ENCODE measurements at places on chromosomes 4 and X. TPM values are rescaled to one million over a fixed set of nuclear protein-coding genes. Genes with fewer than 3 reads are reported as not detected.
A peak's percentile ranks its signal among the peaks of the same experiment; 100 is the strongest.

ZGRF1 gene
- total RNA-seq = 6.3 TPM

- DNase-seq = no peak
Observed at GRCh38 chr4:138892483-138893407, 122.8 kb upstream of the NOCT start.

DNA sequence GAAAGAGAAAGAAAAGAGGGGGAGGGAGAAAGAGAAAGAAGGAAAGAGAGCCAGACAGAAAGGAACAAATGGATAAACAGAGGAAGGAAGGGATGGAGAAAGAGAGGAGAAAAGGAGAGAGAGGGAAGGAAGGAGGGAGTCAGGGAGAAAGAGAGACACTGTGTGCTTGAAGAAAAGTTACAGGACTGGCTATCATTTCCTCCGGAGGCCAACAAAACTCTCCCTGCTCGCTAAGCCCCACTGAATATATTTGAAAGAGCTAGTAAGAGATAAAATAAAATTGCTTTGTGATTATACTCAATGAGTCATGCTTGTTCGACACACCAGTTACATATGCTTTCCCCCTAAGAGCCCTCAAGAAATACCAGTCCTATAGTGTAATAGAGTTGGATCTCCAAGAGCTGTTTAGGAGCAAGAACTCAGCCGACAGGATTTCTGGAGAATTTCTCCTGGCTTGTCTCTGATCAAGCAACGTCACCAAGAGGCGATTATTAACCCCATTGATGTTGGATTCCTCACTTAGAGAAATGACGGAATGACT, 102.2 kb downstream of the MXRA5 start:
- DNase-seq = peak; percentile 51

FAM241A gene
- 1.8 TPM for total RNA-seq

DNA sequence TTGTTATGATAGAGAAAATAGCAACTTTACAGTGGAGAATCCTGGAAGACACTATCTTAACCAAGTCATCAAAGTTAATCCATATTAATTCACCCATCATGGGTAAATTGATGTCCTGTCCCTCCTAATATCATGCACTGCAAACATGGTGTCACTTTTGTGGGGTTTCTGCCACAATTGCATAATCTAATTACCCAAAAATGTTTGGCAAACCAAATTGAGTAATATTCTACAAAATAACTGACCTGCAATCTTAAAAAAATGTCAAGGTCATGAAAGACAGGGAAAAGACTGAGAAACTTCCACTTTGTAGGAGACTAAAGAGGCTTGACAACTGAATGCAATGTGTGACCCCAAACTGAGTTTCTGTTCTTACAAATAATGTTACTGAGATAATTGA, 37.1 kb upstream of the PLAC8 start:
- DNase-seq = no peak

GRCh38 chr4:126661194-126661593, 971.6 kb upstream of the INTU start:
- DNase-seq = no peak

HPSE gene
- 2.1 TPM for total RNA-seq

- no peak for DNase-seq
Observed at GRCh38 chr4:3699678-3700077, 66.5 kb upstream of the ADRA2C start.

GRCh38 chr4:74006009-74006476, 7.6 kb upstream of the CXCL5 start:
- no peak for DNase-seq

DNA sequence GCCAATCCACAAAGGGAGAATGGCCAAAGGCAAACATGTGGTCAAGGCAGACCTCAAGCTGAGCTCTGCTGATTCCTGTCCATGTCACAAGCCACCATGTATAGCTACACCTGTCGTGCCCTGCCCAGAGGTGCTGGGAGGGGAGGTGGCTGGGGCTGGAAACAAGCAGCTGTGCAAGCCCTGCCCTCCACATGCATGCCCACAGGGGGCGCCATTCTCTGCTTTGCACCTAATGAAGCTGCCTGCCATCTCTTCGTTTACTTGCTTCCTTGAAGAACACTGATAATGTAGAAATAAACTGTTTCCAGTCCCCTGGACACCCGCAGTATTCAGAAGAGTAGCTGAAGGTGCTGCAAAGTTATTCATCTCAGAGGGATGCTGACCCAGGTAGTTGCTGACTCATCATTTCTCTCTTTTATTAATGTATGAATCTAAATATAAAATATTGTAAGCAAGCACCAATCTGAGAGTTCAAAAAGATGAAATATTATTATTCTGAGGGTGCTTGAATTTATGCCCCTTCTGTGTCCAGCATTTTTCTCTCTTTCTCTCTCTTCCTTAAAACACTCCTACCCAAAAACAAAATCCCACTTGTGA, 278.6 kb downstream of the ADGRA3 start:
- no peak for DNase-seq

- no peak for DNase-seq
Observed at GRCh38 chr4:34676400-34676799, 1567.9 kb downstream of the ARAP2 start.

GRCh38 chr4:101309925-101310324, 37.4 kb downstream of the PPP3CA start:
- DNase-seq = no peak

GRCh38 chrX:3445806-3446490, 99.5 kb upstream of the MXRA5 start:
- no peak for DNase-seq

DNA sequence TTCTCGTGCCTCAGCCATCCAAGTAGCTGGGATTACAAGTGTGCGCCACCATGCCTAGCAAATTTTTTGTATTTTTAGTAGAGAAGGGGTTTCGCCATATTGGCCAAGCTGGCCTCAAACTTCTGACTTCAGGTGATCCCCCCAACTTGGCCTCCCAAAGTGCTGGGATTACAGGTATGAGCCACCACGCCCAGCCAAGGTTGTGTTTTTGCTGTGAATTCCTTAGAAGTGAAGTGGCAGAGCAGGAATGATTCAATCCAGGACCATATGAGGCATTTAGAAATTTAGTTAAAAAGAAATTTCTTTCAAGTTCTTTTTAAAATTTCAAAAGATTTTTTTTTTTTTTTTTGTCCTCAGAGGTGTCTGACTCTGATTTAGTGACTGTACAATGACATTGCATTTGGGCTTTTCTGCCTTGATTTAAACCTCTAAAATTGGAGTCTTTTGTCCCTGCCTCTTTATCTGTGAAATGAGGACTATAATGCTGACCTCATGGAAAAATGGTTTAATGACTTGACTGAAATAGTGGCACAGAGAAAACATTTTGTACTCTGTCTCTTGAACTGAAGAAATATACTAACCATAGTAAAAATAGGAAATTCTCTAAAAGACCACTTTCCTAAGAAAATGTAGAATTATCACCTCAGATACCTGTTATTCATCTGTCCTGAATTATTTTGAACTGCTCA, 59.9 kb downstream of the CXCL13 start:
- DNase-seq = no peak

DNA sequence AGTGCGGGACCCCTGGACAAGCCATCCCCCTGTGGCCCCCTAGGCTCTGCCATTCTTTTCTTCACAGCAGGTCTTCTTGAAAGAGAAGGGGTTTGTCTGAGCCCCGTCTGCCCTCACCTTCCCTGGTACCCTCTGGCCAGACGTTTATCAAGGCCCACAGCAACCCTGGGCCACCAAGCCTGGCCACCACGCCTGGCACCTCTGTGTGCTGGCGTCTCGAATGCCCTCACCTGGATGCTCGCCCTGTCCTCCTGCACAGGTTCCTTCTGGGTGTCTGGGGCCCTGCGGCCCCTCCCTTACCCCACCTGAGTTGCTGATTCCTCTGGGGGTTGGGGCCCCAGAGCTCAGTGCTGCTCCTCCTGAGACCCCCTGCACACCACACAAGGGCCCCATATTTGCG, 25.1 kb downstream of the ADRA2C start:
- DNase-seq = no peak

DNA sequence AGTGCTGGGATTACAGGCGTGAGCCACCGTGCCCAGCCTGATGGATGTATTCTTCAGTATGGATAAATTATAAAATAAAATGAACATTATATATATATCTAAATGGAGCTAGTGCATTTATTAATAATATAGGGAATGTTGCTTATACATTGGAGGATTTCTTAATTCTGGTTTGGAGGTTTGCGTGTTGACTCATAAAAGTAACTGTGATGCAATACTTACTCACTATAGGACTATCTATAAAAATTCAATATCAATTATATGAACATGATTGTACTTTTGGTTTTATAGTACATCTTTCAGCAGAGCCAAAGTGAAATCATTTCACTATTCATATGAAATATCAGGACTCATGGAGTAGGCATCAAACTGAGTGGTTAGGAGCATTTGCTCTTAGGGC, 3.2 kb upstream of the AREG start:
- no peak for DNase-seq

NEUROG2 gene
- total RNA-seq = 0.06 TPM

DNA sequence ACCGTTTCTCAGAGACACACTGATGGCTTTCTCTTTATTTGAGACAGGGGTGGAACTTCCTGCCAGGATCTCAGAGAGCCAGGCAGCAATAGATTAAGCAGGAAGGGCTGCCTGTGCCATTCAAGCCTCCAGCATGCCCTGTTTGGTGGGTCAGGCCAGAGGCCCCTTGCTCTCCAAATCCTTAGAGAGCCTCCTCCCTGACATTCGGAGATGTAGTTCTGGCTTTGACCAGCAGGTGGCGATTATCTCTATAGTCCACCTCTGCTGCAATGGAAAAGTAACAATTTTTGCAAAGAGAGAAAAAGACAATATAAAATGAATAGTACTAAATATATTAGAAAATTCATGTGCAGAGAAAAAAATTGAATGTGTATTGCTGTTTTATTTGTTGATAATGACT, 93.9 kb downstream of the NXF2B start:
- peak; percentile 29 for DNase-seq

GRCh38 chr4:152965611-152966010, 29.5 kb downstream of the FHDC1 start:
- no peak for DNase-seq

DNA sequence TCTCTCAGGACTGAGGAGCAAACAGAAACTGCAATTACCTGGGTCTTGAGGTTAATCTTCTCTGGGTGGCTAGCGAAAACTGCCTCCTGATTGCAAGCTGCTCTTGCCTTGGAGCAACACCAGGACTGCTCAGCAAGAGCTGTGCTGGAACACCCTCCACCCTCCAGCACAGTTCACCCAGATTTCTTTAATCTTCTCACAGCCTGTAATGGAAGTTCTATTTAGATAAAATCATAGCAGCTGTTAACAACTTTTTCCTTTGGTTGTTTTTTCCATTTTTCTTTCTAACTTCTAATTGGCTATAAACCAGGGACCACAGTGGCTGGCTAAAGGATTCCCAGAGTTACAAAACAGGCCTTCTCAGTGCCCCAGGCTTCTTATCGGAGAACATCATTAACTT, 36.3 kb downstream of the OPHN1 start:
- no peak for DNase-seq

MCF2 gene
- total RNA-seq = 0.11 TPM

GRCh38 chrX:72245461-72246089, 6.7 kb upstream of the ERCC6L start:
- DNase-seq = peak; percentile 51

ESX1 gene
- 10.8 TPM for total RNA-seq

GRCh38 chr4:133270021-133270570, 121.0 kb downstream of the PCDH10 start:
- DNase-seq = no peak

CXXC4 gene
- 0.57 TPM for total RNA-seq

GRCh38 chrX:154308108-154308946, 12.7 kb downstream of the TKTL1 start:
- peak; percentile 23 for DNase-seq

DNA sequence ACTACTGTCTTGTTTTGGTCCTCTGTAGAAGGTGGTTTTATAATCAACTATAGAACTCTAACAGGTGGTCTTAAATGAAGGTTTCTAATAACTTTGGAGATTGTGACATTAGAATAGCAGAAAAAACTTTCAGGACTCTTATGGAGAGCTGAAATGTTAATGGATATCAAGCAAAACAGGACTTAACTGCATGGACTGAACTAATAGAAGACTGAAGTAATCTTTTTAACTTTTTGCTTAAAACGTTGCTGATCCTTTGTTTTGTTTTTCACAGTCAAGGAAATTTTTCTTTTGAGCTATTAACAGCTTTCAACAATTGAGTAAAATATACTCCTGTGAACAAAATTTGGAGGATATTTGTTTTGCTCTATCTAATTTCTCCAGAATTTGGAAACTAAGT, 17.2 kb downstream of the NXT2 start:
- no peak for DNase-seq

HPGD gene
- total RNA-seq = not detected

- DNase-seq = no peak
Observed at GRCh38 chr4:99640676-99641075, 17.0 kb downstream of the C4orf54 start.

FAT1 gene
- 50.2 TPM for total RNA-seq

DNA sequence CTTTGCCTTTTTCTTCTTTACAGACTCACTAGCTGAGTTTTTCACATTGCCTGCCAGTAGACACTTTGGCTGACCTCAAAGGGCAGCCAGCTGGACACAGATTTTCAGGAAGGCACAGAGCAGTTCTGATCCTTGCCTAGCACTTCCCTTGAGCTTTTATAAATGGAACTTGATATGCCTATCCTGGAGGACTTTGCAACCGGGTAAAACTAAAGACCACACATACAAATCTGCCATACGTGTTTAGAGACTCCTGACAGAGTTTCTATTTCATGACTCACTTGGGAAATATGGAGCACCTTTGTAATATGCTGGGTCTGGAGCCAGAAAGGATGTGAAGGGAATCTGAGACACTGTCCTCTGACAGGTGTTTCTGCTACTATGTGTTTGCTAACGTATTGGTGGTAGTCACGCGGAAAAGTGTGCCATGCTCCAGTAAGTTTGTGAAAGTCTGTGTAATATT, 56.7 kb upstream of the RASSF6 start:
- peak; percentile 33 for DNase-seq

GRCh38 chrX:15207384-15207783, 62.5 kb downstream of the ASB9 start:
- DNase-seq = no peak

DNA sequence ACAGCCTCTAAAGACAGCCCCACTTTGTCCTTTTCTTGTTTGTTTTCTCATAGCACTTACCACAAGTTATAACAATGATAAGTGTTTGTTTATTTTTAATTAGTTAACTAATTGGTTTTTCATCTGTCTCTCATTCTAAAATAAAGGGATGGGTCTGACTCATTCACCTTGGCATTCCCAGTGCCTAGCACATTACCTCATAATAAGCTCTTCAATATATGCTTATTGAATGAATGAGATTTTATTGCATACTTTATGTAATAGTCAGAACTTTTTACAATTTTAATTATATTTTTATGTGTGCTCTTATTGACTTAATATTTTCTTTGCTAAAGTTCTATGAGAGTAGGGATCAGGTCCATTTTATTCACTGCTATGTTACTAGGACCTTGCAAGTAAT, 22.8 kb upstream of the PRKG2 start:
- DNase-seq = no peak

Measured in Daoy (cell line).